NCI-H1105 treated with DMSO at 0.1 percent for 48 hours (cell line): ENCODE measurements at places on chromosomes 5 and 9.

GRCh38 chr9:7369384-7369821 lies 430.2 kb downstream of the DMAC1 start:
- DNase-seq, result no peak

DNA sequence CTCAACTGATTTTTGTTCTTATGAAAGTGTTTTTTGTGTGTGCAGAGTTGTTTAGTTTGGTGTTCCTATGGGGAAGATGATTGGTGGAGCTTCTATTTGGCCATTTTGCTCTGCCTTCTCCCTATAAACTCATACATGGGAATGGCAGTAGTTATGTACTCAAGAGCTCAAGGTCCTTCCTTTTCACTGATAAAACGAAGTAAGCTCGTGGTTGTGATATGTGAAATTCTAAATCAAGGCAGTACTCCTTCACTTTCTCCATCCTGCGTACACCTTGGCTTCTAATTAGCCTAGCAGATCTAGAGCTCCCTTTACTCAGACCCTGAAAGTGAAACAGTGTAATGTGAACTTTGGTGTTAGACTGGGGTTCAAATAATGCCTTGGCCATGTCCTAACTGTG lies 159.3 kb upstream of the TNC start:
- no peak for DNase-seq

- DNase-seq, result no peak
These were observed 375.0 kb upstream of the RGMB start for GRCh38 chr5:98398465-98398864.

DNA sequence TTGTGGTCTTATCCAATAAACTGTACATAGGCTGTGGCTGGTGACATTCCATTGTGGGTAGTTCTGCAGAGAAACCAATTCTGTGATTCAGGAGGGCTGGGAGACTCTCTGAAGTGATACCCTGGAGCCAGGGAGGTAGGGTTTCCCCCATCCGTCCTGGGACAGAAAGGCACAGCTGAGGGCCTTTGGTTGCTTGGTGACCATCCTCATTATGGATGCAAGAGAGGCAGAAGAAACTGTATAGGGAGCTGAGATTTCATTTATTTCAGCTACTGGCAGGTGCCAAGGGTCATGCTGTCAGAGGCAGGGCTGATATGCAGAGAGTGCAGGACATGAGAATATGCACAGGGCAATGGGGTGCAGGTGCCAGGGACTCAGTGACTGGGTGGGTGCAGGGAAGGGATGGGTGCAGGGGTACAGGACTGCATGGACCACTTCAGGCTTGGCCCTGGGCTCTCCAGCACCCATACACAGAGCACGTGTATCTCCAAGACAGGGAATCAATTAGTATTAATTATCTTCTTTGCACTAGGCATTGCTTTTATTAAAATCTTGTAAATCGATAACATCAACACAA lies 236.5 kb downstream of the ICE1 start:
- DNase-seq, result no peak

DNA sequence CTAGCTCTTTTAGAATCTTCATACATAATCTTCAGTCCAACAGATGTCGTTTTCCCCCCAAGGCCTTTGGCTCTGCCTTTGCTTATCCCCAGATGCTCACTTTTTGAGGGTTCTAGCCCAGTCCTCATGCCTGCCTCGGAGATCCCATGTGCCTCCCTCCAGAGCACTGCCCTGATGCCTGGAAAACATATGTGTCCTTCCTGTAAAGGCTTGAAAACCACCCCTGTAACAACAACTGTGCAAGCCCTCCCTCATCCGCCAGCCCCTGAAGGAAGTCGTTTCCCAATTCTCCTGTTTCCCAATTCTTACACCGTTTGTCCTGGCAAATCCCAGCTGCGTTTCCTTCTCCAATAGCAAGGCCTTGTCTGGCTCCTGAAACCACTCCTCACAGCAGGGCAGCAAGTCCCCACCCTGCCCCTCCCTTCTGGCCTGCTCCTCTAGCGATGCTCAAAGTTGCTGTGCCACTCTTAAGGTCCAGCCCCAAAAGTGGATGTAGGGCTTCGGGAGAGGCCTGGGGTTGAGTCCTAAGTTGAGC lies 52.2 kb downstream of the SLC36A1 start:
- DNase-seq, result no peak

GRCh38 chr5:142722896-142723295 lies 37.0 kb upstream of the FGF1 start:
- DNase-seq, result no peak

- DNase-seq, result no peak
These were observed 47.3 kb downstream of the MEGF10 start for GRCh38 chr5:127337876-127338275.

DNA sequence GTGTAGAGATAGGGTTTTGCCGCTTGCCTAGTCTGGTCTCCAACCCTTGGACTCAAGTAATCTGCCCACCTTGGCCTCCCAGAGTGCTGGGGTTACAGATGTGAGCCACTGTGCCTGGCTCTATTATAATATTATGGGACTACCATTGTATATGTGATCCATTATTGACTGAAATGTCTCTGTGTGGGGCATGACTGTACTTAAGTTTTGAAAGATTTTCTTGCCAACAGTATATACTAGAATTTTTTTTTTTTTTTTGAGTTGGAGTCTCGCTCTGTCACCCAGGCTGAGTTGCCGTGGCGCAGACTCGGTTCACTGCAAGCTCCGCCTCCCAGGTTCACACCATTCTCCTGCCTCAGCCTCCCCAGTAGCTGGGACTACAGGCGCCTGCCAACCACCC lies 17.8 kb downstream of the SPIN1 start:
- DNase-seq, result no peak

DNA sequence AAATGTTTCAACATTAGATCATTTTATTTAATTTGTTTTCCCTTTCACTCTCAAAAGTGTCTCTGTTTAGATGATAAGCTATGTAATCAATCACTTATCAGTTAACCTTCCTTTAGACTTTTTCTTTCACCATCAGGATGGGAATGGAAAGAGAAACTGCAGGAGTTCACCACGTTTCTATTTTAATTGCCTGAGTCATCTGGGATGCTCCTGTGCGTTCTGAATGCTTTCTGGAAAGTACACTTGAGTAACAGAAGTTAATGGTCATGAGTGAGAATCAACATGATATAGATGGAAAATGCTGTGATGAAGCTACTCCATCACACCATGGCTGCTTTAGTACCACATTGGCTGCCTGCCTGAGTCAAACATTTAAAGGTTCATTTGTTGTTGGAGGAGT lies 783.3 kb upstream of the CDH9 start:
- DNase-seq, result no peak

DNA sequence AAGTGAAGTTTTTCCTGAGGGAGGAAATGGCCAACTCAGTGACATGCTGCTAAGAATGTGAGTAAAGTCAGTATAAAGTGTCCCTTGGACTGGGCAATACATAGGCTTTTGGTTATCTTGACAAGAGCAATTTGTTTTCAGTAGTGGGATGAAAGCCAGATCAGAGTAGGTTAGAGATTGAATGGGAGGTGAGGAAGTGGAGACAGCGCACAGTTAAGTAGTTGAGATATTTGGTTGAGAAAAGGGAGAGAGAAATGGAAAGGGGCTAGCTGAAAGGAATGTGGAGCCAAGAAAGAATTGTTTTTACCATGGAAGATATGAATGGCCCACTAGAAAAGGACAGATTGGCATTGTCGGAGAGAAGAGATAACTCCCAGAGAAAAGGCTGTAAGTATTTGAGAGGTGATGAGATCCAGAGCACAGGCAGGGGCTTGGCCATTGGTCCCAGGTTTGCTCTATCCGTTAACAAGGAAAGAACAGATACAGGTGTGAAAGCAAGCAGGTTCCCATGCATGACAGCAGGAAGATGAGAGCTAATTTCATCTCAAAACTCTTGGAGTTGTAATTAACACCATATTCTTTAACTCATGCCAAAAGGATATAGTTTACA lies 392.0 kb downstream of the NR2F1-AS1 start:
- no peak for DNase-seq

- no peak for DNase-seq
These were observed 19.4 kb downstream of the NTRK2 start for GRCh38 chr9:84688956-84689355.

DNA sequence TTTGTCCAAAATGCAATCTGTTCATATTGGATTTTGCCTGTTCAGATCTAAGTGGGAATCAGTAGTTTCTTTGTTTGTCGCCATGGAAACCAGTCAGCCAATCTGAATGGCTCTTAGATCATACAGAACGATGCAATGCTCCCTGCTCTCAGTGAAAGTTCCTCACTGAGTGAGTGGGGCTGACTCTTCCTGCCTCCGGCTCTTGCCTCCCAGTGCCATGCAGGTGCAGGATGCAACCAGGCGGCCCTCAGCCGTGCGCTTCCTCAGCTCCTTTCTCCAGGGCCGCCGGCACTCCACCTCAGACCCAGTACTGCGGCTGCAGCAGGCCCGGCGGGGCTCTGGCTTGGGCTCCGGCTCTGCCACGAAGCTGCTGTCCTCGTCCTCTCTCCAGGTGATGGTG lies at the start of gene PTPDC1:
Gene PTPDC1 (plus strand): TSS at position 151 of the 400 bp plus-strand sequence. CDS start 67 bp downstream, at position 218.
- DNase-seq, result peak; percentile 34
